Fibroblast of skin of left biceps (primary cell): ENCODE measurements at places on chromosomes 6 and 20.

GRCh38 chr6:109166673-109167072, 71.4 kb downstream of the CEP57L1 start:
- DNase-seq = no peak

DNA sequence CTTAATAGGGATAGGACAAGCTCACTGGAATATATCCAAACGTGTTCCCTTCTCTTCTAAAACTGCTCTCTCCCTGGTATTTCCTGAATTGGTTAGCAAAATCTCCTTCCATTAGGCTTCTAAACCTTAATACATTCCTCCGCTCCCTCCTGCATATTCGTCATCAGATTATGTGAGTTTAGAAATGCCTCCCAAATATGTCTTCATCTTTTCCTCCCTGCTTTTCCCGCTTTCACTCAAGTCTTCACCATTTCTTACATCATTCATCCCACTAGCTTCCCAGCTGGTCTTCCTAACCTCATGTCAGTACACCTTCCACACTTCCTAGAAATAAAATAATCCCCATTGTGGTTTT, 26.9 kb downstream of the SLC22A16 start:
- DNase-seq = no peak

DNA sequence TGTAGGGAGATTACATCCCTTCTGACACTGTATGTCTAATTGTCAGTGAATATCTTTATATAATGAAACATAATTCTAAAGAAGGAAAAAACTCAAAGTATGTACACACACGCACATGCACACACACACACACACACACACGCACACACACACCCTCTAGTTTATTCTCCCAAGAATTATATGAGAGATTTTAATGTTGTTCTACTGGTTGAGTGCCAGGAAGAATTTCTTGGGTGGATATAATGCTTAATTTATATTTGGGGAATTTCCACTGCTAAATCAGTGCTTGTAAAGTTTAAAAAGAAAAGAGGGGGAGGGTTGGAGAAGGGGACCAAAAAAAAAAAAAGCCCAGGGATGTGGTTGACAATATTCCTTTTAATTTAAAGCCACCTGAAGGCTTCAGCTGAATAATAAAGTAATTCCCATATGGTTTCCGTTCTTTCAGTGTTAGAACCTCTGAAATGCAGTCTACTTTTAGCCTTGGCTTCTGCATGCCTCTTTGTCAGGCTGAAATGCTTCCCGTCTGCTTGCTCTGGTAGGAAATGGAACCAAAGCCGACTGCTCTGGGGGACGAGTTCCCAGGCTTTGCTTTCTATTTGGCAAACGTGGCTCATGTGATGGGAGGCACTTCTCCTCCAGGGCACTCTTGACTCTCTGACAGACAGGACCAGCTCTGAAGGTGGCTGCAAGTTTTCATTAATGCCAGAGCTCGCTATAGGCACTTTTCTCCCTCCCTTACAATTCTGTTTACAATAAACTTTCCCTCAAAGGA, 225.4 kb downstream of the PRL start:
- DNase-seq = no peak

DNA sequence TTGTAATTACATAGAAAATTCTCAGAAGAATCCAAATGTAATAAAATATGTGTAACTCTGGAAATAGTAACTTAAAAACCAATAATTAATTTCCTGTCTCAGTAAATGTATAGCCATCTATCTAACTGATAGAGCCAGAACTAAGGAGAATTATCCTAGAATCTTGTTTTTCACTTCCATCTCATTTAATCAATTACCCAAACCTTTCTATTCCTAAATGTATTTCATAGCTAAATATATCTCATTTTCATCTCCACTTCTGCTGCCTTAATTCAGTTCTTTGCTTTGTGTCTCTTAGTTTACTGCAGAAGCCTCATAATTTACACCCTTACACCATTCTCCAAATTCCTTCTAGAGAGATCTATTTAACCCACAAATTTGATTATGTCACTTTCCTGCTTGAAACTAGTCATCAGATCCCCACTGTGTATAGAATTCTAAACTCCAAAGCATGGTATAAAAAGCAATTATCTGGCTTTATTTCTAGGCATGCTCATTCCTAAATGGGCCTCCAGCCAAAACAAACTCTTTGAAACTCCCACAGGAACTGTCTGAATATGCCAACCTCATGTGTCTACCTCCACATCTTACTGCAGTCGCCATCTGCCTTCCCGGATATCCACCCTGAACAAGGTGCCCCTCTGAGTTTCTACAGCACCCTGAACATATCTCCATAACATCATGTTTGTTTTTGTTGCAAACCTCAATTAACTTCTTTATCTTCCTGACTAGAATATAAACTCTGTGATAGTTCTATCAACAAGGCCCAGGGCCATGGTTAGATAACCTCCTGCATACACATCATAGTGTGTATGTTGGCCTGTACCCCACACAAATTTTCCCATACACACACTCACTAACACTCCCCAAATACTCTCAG, 70.5 kb upstream of the ADTRP start:
- peak; percentile 27 for DNase-seq

DNA sequence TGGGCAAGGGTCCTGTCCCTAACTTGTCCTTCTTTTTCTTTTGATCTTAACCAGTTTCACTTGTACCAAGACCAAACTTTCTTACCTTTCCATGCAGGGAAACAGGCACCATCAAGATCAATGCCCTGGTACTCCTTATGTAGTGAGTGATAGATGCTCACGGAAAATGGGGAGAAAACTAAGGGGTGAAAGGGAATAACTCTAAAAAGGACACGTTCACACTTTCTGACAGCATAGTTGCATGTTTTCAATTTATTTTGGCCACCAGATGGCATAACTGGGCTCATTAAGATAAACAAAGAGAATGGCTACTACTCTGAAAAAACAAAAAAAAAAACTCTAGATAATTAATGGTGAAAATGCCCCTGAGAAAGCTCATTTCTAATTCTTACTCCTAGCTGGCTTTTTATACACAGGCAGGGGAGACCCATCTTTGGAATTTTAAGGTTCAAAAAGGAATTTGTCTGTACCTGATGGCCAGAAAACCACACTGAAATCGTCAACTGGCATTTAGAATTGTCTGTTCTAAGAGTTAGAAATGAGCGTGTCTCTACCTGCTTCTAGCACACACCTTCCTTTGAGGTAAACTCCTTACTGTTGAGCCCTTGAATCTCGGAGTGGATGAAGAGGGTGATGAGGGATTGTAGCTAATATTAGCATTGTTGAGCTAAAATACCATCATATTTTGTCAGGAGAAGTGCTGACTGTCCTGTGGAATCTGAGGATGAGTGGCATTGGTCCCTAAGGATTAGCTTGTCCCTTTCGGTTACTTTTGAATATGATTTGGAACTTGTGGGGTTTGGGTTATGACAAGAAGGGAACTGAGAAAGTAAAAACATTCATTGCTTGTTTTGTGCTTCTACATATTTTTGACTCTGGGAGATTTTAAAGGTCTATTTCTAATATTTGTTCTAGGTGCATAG, 62.2 kb upstream of the DDR1 start:
- DNase-seq = no peak

- DNase-seq = no peak
These were observed 78.2 kb downstream of the PSMG4 start for GRCh38 chr6:3336859-3337515.

DNA sequence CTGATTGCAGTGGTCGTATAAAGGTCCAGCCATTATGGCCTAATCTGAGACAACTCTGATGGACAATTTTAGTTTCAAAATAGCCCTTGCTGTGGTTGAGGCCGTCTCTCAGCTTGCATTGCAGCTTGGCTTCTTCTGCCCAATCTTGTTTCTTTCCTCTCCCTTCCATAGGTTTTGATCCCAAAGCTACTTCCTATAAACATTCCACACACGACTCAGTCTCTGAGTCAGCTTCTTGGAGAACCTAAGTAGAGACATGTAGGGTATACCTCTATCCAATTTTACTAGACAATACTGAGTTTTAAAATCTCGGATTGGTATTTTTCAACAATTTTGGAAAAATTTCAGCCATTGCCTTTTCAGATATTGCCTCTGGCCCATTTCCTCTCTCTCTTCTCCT, 13.4 kb downstream of the IYD start:
- peak; percentile 5 for DNase-seq

DNA sequence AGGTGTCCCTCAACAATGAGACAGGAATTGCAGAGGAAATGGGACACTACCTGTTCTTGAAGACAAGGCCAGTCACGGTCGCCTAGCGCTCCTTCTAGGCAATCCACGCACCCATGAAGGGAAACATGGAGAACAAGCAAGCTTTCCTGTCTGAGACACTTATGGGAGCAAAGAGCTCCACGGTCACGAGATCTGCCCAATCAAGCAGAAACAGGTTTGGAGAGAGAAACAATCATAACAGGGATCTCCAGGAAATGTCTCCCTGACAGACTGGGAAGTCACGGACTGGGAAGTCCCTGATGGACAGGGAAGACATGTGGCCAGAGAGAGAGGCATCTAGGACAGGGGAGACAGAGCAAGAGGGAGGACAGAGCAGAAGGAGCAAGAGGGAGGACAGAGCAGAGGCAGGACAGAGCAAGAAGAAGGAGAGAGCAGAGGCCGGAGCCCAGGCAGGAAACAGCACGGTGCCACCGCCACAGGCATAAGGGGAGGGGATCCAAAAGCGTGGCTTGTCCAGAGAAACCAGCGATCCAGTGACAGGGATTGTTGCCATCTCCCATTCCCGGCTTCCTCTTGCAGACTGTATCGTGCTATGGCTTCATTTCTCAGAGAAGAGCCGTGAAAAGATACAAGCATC, 167.8 kb upstream of the ZNF337 start:
- DNase-seq = no peak

DNA sequence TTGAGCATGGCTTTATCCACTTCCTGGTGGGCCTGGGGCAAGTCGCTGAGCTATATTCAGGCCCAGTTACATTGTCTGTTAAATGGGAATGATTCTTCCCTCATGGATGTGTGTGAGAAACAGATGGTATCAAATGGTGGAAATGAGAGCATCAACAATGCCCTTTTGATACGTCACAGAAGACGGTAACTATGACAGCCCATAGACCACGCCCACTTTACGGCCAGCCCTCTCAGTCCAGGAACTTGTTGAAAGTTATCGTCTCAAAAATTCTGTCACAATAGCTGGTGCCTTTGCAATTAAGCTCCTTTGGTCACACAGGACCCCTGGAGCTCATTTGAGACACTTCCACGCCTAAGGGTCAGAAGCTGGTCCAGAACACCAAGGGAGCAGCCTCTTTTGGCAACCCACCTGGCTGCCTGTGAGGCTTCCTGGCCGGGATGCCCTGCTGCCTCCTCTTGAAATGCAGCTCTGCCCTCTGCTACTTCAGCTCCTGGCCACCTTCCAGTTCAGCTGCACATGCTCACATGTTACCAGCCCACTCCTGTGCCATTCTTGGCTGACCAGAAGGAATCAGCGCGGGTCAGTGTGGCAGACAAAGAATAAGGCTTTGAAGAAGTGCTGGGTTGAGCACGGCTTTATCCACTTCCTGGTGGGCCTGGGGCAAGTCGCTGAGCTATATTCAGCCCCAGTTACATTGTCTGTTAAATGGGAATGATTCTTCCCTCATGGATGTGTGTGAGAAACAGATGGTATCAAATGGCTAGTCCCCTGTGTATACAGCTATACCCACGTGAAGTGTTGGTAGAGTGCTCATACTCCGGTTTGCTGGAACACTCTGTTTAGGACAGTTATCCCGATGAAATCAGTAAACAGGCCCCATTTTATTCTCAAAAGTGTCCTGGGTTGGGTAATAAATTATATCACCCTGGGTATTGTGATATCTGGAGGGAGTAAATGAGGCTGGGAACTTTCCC, 199.2 kb upstream of the SUPT3H start:
- DNase-seq = no peak

- DNase-seq = peak; percentile 50
These were observed 3.1 kb upstream of the LAMA5 start for GRCh38 chr20:62370115-62370806.

DNA sequence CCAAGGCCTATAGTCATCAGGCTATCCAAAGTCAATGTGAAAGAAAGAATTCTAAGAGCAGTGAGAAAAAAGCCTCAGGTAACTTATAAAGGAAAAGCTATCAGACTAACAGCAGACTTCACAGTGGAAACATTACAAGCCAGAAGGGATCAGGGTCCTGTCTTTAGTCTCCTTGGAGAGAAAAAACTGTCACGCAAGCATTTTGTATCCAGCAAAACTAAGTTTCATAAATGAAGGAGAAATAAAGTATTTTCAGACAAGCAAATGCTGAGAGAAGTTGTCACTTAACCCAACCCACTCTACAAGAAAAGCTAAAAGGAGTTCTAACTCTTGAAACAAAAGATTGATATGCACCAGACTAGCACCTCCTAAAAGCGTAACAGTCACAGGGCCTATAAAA, 28.1 kb downstream of the CITED2 start:
- DNase-seq = no peak

DNA sequence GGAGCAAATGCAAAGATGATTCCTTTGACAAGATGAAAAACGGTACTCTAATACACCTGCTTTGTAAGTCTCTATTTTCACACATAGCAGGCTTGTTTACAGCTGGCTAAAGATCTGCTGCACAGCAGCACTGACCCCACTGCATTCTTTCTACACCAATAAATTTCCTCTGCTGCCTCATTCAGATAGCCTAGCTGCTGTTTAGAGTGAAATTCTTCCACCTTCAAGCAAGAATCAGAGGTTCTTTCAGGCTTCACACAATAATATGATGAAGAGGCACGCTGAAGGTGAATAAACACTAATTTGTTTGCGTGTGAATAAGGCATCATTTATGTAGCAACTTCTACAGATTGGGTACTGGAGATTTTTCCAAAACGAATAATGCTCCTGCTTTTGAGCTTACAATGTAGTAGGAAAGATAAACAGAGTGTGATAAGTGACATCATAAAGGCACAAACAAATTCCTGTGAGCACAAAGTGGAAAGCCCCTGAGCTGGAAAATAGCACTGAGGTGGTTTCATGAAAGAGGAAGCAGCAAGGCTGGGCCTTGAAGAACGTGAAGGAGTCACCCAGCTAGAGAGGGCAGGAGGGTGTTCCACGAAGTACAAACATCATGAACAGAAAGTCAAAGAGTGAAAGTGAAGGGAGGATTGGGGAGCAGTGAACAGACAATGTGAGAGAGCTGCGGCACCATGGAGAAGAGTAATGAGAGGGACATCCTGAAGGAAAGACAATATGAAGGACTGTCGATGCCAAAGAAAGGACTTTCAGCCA, 543.4 kb downstream of the CD83 start:
- no peak for DNase-seq

- DNase-seq = no peak
These were observed 43.6 kb upstream of the FAM83D start for GRCh38 chr20:38882600-38882999.

GRCh38 chr6:16305788-16306187, 67.4 kb downstream of the GMPR start:
- no peak for DNase-seq

DNA sequence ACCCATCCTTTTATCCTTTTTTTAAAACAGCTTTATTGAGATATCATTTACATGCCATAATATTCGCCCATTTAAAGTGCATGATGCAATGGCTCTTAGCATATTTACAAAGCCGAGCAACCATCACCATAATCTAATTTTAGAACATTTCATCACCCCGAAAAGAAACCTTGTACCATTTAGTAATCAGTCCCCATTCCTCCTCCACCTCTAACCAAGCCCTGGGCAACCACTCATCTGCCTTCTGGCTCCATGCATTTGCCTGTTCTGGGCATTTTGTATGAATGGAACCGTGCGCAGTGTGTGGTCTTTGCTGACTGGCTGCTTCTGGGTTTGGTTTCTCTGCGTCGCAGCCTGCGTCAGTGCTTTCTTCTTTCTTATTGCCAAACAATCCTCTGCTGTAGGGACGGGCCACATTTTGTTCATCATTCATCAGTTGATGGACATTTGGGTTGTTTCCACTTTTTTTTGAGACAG, 10.2 kb upstream of the EEF1A2 start:
- no peak for DNase-seq

- DNase-seq = no peak
These were observed 576 bp downstream of the MAPK13 start for GRCh38 chr6:36130667-36131510.
